Lung (tissue), 17 donors: ENCODE measurements at places on chromosomes 1 and 21.

DNA sequence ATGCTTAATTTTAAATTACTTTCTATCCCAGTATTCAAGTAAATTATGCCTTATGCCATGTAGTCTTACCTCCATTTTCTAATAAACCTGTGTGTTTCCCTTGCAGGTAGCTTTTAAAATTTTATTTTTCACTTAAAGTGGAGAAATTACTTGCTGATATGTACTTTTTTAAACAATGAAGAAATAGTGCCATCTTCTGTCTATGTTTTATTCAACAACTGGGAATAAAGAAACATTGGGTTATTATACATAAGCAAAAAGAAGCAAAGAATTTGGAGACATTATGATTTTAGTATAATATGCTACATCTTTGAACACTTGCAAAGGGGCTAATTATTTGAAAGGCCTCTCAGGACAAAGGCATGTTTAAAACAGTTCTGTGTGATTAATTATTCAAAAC lies 1912.9 kb downstream of the MRPL39 start:
- no peaks in the 10 kb centered on the region for H3K27me3 ChIP-seq
- no peak overlapping the region for H3K27ac ChIP-seq
- DNase-seq = no peak
- H3K4me1 ChIP-seq = no peaks in the 10 kb centered on the region
- no peaks in the 10 kb centered on the region for H3K36me3 ChIP-seq
- no peak overlapping the region for H3K4me3 ChIP-seq

GRCh38 chr21:46572850-46573249 lies 32.0 kb downstream of the S100B start:
- H3K4me1 ChIP-seq = no peaks in the 10 kb centered on the region
- peaks cover 36% of the 10 kb centered on the region for H3K36me3 ChIP-seq
- no peaks in the 10 kb centered on the region for H3K27me3 ChIP-seq
- no peak overlapping the region for H3K4me3 ChIP-seq
- no peak overlapping the region for H3K27ac ChIP-seq

- H3K27me3 ChIP-seq = no peaks in the 10 kb centered on the region
- no peak for DNase-seq
- no peaks in the 10 kb centered on the region for H3K36me3 ChIP-seq
- H3K4me1 ChIP-seq = no peaks in the 10 kb centered on the region
These were observed 4.4 kb downstream of the CD53 start for GRCh38 chr1:110877364-110877763.

DNA sequence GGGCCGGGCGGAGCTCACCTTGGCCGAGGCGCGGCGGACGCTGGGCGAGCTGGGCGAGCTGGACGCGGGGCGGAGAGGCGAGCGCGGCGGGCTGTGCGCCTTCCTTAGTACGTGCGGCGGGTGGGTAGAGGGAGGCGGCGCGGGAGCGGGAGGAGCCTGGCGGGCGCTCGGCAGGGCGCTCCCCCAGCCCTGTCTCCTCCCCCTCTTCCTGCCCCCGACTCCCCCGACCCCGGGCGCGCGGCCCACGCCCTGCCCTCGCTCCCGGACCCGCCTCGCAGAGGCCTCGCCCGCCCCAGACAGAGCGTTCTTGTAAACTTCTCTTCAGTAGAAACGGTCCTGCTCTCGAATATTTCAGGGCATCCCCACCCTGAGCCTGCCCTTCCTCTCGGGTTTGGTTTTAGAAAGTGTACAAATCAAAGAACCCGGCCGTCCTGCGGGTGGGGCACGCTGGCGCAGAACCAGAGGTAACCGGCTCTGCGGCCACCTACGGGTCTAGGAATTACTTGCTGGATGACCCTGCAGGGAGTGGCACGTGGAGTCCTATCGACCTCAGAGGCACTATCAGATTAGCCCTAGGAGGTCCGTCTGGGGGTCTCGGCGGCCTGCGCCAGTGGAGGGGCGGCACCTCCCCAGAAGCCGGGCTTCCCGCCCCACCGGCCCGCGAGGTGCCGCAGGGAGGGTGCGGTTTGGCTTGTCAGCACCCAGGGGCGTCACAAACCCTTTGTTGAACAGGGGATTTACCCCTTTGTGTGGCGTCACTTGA lies at the start of gene S100A10:
TSS of gene S100A10 (minus strand) at position 126 of the 763 bp plus-strand sequence. CDS start 7,629 bp downstream, outside the sequence.
- H3K27me3 ChIP-seq = no peaks in the 10 kb centered on the region
- peak within 1 kb of the TSS; percentile 57 for H3K4me3 ChIP-seq
- no peaks in the 10 kb centered on the region for H3K36me3 ChIP-seq
- peak within 1 kb of the TSS; percentile 96 for H3K27ac ChIP-seq
- peaks cover 11% of the 10 kb centered on the region for H3K4me1 ChIP-seq

DNA sequence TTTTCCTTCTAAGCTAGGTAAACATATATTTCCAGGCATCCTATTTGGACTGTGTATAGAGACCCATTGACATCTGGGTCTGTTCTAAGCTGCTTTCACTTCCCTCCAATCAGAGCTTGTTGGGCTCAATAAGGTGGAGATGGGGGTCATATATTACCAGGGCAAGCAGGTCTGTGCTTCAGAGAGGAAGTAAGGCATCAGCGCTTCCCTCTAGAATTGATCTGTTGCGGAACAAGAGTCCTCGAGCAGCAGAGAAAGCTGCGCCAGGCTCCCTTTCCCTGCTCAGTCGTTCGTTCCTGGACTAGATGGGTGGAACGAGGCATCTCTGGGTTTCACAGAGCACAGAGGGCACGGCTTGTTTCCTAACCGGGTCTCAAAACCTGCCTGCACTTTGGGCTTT lies 63.5 kb downstream of the DISC1 start:
- H3K4me3 ChIP-seq = no peak overlapping the region
- no peak for DNase-seq
- no peak overlapping the region for H3K27ac ChIP-seq
- no peaks in the 10 kb centered on the region for H3K36me3 ChIP-seq
- H3K4me1 ChIP-seq = no peaks in the 10 kb centered on the region

DNA sequence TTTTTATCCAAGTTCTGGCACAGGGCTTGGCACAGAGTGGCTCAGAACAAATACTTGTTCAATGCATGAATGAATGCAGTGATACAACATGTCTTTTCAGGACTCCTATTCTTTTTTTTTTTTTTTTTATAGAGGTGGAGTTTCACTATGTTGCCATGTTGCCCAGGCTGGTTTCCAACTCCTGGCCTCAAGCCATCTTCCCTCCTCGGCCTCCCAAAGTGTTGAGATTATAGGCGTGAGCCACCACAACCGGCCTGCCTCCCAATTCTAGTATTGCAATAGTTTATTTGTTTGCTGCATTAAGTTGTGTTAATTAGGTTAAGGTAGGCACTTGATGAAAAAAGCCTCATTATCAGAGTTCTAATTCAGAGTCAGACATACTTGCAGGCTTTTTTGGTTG lies 17.9 kb downstream of the UBE4B start:
- no peaks in the 10 kb centered on the region for H3K27me3 ChIP-seq
- peaks cover 21% of the 10 kb centered on the region for H3K4me1 ChIP-seq
- peaks cover 11% of the 10 kb centered on the region for H3K36me3 ChIP-seq
- DNase-seq = no peak
- no peak overlapping the region for H3K27ac ChIP-seq

DNA sequence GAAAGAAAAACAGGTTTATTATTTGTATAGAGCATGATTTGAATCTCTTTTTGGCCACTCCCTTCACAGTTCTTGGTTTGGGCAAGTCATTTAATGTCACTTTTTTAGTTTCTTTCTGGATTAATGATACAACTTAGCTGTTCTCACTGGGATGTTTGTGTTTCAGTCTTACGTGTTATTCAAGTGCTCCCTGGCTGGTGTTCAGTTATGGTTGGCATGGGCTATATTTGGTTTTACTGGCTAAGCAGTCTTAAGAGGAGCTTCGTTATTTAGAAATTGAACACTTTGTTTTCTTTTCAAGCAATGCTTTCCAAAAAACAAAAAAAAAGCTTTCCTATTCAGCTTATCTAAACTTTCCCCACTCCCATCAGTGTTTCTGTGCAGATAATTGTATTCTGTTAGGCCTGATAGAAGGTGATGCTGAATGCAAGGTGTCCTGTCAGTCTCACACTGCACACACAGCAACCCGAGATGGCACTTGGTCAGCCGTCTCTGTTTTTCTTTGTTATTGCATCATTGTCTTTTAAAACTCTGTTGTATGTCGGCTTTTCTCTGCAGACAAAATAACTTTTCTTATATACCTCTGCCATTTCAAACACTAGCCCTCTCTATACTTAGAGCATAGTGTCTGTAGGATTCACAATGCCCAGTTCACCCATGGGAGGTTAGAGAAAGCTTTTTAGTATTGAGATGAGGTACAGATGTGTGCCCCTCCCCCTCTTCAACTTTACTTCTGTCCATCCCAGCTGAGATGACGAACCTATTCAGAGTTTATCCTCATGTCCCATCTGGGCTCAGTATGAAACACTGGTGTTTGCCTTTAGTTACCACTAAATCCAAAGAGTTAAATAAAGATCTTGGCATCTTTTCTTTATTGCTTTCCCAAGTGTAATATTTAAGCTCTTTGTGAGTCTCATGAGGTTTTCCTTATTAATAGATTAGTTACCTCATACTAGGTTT lies 80.2 kb downstream of the VPS13D start:
- peaks cover 2% of the 10 kb centered on the region for H3K4me1 ChIP-seq
- DNase-seq = no peak
- H3K27ac ChIP-seq = no peak overlapping the region
- H3K4me3 ChIP-seq = no peak overlapping the region
- peaks cover 40% of the 10 kb centered on the region for H3K36me3 ChIP-seq

DNA sequence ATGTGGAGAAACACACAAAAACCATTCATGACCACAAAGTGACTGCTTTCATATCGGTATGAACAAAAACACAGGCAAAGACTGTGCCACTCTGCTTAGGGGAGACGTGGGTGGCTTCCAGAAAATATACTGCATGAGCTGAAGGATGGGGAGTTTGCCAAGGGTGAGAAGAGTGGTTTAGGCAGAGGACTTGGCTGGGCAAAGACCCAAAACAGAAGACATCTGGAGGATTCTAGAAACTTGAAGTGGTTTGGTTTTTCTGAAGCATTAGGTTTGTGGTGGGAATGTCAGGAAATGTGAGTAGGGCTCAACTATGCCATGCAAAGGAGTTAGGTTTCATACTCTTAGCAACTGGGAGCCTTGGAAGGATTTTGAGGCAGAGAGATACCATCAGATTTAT lies 26.6 kb upstream of the DNM3 start:
- peak; percentile 9 for DNase-seq
- H3K27me3 ChIP-seq = no peaks in the 10 kb centered on the region
- no peaks in the 10 kb centered on the region for H3K4me1 ChIP-seq
- H3K27ac ChIP-seq = no peak overlapping the region

DNA sequence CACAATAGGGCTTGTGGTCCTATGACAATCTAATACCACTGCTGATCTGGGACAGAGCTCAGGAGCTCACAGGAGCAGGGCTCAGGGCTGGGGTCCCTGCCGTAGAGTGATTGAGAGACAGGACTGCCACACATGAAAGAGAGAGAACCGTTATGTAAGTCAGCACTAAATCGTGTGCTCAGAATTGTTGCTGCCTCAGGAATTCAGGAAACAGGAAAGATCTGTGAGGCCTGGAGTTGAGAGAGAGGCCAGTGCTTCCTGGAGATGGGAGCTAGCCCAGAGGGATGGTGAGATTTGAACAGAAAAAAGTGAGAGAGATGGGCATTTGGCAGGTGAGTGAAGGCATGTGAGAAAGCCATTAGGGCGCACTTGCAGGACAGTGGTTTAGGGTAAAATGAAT lies 17.5 kb upstream of the ACBD6 start:
- no peak overlapping the region for H3K27ac ChIP-seq
- H3K27me3 ChIP-seq = no peaks in the 10 kb centered on the region

DNA sequence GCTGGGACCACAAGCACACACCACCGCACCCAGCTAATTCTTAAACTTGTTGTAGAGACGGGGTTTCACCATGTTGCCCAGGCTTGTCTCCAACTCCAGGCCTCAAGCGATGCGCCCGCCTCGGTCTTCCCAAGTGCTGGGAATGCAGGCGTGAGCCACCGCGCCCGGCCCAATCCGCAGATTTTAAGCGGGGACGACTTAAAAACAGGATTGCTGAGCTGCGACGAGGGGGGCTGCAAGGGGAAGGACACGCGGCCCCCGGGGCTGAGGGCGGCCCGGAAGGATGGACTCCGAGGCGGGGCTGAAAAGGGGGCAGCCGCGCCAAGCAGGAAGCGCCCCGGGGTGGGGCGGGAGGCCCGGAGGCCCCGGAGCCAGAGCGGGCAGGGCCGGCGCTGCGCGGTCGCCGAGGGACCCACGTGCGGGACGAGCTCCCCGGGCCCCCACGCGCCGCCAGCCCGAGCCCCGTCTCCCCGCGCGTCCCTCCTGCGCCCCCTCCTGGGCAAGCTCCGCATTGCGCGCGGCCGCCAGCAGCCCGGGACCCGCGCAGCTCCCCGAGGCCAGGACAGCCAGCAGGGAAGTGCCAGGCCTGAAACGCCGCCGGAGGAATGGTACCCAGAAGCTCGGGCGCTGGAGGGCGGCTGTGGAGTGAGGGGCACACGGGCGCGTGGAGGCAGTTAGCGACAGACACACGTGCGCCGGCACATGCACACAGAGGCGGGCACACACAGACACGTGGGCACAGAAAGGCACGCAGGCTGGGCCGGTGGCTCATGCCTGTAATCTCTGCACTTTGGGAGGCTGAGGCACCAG lies 5.5 kb upstream of the PRKCZ start:
- H3K4me1 ChIP-seq = peaks cover 23% of the 10 kb centered on the region
- H3K27me3 ChIP-seq = peaks cover 8% of the 10 kb centered on the region
- no peak overlapping the region for H3K27ac ChIP-seq
- peak; percentile 84 for DNase-seq
- no peak overlapping the region for H3K4me3 ChIP-seq
- H3K36me3 ChIP-seq = no peaks in the 10 kb centered on the region

DNA sequence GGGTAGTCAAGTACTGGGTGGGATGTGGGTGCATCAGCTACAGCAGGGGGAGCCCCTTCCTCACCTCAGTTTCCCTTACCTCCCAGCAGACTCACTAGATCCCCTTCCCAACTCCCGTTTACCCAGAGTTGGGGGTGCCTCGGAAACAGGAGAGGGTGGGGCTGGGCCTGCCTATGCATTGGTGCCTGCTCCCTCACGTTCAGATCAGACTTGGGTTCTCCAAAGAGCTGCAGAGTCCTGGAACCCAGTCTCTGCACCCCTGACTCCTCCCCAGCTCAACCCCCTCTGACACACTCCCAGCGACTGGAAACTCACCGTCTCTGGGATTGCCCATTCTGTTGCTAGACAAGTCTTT lies 6.0 kb downstream of the FOXO6 start:
- no peak overlapping the region for H3K27ac ChIP-seq
- DNase-seq = no peak
- H3K27me3 ChIP-seq = peaks cover 14% of the 10 kb centered on the region
- H3K4me3 ChIP-seq = no peak overlapping the region
- H3K36me3 ChIP-seq = no peaks in the 10 kb centered on the region

DNA sequence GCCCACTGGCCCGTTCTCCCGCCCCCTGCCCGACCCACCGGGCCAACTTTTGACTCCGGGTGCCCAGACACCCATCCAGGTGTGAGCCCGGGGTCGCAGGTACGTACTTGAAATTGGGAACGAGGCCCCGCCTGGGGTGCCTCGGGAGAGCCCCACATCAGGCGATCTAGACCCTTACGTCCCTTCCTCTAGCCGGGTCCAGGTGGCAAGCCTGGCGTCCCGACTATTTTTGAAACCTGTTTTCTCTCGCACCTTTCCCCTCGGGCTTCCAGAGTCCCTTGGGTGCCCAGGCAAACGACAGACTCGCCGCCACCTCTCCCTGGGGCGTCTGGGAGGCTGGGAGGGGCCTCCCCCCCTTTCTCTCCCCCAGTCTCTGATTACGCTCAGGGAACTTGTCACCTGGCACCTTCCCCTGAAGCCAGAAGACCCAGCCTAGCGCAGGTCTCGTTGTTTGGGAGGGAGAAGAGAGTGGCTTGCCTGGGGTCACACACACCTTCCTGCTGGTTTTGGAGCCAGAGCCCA lies 898 bp downstream of the LDLRAP1 start:
- peak overlapping the region; percentile 90 for H3K4me3 ChIP-seq
- peak overlapping the region; percentile 92 for H3K27ac ChIP-seq
- no peaks in the 10 kb centered on the region for H3K27me3 ChIP-seq
- no peaks in the 10 kb centered on the region for H3K4me1 ChIP-seq

- no peaks in the 10 kb centered on the region for H3K27me3 ChIP-seq
- no peak overlapping the region for H3K4me3 ChIP-seq
- no peaks in the 10 kb centered on the region for H3K4me1 ChIP-seq
- H3K27ac ChIP-seq = no peak overlapping the region
- peaks cover 9% of the 10 kb centered on the region for H3K36me3 ChIP-seq
These were observed 46.6 kb downstream of the TTC3 start for GRCh38 chr21:37119421-37120218.
